ENCODE measurements at places on chromosomes 5 and 9. TPM values are rescaled to one million over a fixed set of nuclear protein-coding genes. Genes with fewer than 3 reads are reported as not detected.
A peak's percentile ranks its signal among the peaks of the same experiment; 100 is the strongest.

The FIBCD1 gene
- total RNA-seq = under 0.01 TPM

GRCh38 chr5:69030358-69031062 is 63.3 kb upstream of the SLC30A5 start:
- DNase-seq = no peak

The LCN1 gene
- total RNA-seq = not detected

DNA sequence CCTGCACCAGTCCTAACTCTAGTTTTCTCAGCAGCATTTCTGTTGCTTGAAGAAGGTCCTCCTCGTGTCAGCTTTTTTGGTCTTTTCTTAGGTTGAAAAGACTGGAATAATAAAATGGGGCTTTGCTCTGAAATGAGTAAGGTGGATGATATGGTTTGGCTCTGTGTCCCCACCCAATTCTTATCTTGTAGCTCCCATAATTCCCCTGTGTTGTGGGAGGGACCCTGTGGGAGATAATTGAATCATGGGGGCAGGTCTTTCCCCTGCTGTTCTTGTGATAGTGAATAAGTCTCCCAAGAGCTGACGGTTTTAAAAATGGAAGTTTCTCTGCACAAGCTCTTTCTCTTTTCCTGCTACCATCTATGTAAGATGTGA is 53.6 kb downstream of the LIX1 start:
- no peak for DNase-seq

- DNase-seq = no peak
These were observed 101.6 kb upstream of the PCA3 start for GRCh38 chr9:76662476-76663281.

- no peak for DNase-seq
These were observed 4.1 kb downstream of the NR6A1 start for GRCh38 chr9:124766815-124767554.

DNA sequence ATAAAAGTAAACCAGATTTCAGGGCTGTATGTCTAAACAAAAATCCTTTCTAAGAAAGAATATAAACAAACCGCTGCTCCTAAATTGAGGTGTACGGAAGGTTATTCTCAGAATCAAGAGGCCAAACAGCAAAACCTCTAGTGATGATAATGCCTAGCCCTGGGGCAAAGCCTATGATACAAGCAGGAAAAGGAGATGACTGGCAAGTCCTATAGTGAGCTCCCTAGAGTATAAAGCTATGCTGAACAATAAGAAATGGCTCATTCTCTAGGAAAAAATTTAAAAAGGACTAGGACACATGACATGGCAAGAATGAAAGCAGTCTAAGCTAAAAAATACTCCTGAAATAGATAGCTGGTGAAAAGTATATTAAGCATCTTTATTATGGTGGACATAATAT is 187.1 kb downstream of the BNC2 start:
- DNase-seq = no peak

The SET gene
- total RNA-seq = 370 TPM

DNA sequence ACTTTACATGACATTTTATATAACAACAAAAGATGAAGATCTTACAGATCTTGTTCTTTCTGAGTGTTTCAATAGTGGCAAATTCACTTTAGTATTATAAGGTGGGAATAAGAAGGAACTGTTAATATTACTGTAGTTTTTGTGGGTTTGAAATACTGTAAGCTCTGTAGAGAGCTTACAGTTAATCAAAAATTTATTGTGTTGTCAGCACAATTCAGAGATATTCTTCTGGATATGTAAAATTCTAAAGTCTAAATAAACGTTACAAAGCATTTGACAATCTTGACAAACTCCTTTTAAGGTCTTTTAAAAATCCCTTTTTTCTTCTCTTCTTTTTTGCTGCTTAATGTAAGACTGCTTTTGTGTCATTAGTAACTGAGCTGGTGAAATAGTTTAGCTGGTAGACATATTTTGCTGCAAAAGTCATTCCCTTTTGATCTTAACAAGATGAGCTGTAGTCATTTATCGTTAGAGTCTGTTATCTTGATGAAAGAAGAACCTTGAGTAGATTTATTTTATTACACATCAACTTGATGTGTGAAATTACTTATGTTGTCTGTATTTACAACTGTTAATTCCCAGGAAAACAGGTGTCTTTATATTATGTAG is 186.0 kb downstream of the WDR70 start:
- no peak for DNase-seq

The SPINK13 gene
- total RNA-seq = not detected

The CCL27 gene
- not detected for total RNA-seq

The MLANA gene
- total RNA-seq = not detected

DNA sequence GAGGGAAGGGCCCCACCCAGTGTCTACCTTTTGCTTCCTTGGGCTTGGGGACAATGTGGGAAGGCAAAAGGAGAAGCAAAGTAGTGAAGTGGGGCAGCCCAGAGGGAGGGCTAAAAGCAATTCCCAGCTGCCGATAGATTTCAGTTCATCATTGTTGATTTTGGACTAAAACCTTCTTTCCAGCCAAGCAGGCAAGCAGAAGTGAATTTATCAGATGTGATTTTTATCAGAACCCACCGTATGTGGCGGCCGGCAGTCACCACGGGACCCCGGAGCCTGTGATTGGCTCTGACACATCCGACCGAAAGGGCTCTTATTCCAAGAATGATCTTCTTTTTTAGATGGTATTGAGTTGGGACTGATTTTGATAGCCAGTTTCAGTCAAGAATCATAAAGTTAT is 559.9 kb downstream of the PSAT1 start:
- no peak for DNase-seq

The GNA14 gene
- 72.2 TPM for total RNA-seq

The TMEM215 gene
- total RNA-seq = not detected

DNA sequence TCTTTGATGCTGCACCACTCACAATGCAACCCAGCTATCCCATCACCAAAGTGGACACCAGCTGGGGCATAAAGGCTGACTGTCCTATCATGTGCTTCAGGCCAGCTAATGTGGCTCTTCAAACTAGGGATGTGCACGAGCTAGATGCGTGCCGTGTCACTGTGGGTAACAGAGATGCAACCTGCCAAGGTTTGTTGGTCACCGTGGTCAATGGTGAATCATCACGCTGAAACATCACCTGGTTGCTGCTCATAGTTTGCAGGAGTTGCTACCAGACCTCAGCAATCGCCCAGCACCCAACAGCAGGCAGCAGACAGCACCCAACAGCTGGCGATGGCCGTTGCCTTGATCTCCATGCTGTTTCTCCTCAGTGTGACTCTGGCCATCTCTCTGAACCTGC is 2.1 kb upstream of the PCDHGA1 start:
- no peak for DNase-seq

DNA sequence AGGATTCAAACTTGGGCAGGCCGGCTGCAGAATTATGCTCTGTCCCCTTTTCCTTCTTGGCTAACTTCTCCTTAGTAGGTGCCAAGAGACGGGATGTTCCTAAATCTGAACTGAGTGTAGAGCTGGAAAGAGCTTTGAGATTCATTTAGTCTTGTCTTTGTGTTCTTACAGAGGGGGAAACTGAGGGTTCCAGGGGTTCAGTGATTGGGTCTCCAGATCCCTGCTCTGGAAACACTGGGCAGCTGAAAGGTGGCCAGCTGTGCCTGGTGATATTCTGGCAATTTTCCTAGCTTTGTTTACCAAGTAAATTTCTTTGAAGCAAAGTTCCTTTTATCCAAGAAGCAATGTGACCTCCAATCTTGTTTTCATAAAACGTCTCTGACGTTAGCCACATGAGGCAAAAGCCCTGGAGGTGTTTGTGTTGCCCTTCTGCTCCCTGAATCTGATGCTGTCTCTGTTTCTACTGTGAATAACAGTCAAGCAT is 288.7 kb downstream of the ZSWIM6 start:
- no peak for DNase-seq

The TSSK1B gene
- total RNA-seq = not detected

- DNase-seq = no peak
These were observed 25.4 kb upstream of the ZSWIM6 start for GRCh38 chr5:61306531-61307131.

The CARTPT gene
- not detected for total RNA-seq

DNA sequence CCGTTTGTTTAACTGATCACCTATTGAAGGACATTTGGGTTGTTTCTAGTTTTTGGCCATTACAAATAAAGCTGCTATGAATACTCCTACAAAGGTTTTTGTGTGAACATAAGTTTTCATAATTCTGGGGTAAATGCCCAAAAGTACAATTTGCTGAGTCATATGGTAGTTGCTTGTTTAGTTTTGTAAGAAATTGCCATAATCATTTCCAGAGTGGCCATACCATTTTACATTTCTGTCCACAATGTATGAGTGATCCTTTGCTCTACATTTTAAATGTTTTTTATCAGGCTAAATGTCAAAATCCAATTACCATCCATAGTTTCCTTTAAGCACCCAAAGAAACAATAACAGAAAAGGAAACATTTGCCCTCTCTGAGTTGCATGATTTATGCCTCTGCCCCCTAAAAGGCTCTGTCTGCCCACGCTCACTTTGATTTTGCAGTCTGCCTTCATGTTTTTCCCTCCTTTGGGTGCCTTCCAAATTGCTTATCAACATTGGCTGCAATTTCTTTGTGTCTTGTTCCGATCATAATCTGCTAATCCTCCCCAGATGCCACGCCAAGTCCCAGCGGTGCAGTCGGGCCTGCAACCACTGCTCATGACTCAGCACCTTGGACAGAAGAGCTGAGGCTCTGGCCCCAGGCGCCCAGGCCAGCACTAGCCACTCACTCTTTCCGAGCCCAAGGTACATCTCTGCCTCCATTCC is 339.2 kb downstream of the PIK3R1 start:
- no peak for DNase-seq

GRCh38 chr5:178074266-178074952 is 38.9 kb upstream of the N4BP3 start:
- DNase-seq = no peak

DNA sequence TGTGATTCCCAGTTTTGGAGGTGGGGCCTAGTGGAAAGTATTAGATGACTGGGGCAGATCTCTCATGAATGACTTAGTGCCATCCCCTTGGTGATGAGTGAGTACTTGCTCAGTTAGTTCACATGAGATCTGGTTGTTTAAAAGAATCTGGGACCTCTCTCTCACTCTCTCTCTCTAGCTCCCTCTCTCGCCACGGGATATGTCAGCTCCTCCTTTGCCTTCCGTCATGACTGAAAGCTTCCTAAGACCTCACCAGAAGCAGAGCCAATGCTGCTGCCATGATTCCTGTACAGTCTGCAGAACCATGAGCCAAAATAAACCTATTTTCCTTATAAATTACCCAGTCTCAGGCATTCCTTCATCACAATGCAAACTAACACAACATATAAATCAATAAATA is 176.7 kb downstream of the PRELID2 start:
- DNase-seq = no peak

DNA sequence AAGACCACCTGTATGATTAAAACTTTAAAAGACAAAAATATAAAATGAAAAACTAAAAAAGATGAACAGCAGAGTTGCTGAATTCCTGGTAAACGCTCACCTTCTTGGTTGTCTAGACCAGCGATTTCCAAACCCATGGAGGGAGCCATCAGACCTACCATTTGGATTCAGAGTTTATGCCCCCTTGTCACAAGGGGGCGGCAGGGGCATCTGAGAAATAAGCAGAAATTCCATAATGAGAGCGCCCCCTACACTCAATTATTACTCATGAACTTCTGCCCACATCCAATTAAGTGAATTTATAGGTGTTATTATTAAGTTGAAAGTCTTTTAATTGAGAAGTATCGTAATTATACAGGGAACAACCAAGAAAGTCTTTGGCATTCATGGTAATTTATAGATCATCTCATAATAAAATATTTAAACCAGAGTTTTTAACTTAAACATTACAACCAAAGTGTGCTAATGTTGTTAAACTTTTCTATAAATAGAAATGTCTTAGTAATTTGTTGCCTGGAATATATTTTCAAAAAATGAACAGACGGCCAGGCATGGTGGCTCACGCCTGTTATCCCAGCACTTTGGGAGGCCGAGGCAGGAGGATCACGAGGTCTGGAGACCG is 35.2 kb upstream of the SPATA31C2 start:
- peak; percentile 85 for DNase-seq

DNA sequence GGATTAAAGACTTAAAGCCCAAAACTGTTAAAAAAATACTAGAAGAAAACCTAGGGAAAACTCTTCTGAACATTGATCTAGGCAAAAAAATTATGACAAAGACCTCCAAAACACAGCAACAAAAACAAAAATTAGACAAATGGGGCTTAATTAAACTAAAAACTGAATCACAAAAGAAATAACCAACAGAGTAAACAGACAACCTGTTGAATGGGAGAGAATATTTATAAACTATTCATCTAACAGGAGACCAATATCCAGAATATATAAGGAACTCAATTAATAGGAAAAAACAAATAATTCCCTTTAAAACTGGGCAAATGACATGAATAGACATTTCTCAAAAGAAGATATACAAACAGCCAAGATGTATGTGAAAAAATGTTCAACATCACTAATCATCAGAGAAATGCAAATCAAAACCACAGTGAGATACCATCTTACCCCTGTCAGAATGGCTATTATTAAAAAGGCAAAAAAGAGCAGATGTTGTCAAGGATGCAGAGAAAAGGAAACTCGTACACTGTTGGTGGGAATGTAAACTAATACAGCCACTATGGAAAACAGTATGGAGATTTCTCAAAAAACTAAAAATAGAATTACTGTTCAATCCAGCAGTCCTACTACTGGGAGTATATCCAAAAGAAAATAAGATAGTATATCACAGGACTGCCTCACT is 50.2 kb upstream of the TLX3 start:
- DNase-seq = no peak

DNA sequence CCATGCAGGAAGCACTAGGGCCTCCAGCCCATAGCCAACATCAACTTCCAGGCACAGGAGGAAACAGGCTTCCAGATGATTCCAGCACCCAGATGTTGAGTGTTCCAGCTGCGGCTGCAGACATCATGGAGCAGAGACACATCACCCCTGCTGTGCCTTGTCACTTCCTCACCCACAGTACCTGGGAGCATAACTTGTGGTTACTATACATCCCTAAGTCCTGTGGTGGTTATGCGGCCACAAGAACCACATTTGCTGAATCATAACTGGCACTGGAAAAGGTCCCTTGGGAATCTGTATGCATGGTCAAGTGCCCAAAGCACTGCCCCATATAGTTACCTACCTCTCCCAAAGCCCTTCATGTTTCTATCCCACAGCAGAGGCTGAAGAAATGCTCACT is 56.6 kb downstream of the WHRN start:
- no peak for DNase-seq

Data from dermis microvascular lymphatic vessel endothelial cell (primary cell).